ENCODE measurements at places on chromosomes 12 and 14. TPM values are rescaled to one million over a fixed set of nuclear protein-coding genes. Genes with fewer than 3 reads are reported as not detected.

DNA sequence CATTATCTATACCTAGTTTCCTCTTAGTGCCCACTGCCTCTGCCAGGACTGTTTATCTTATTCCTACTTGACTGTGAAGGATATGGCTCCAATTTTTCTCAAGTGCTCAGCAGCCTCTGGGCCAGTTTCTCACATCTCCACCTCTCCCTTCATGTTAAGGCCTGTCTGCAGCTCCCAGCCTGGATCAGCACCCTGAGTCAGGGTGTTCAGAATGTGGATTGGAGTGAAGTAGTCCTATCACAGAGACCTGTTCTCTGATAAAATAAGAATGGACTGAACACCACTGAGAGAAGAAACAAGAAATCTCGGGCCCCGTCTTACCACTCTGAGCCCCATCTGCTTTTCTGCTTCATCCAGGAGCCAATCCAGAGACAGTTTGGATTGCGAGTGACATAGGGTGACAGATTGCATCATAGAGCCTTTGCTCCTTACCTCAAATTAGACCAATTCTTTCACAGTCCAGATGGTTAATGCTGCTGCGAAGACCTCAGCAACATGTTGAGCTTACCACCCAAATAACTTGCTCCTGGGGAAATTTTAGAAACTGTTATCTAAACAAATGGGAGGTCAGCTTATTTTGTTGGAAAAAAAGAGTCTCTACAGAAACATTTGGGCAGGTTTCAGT is 473.1 kb downstream of the PDZRN4 start:
- peak; percentile 24 for DNase-seq

DNA sequence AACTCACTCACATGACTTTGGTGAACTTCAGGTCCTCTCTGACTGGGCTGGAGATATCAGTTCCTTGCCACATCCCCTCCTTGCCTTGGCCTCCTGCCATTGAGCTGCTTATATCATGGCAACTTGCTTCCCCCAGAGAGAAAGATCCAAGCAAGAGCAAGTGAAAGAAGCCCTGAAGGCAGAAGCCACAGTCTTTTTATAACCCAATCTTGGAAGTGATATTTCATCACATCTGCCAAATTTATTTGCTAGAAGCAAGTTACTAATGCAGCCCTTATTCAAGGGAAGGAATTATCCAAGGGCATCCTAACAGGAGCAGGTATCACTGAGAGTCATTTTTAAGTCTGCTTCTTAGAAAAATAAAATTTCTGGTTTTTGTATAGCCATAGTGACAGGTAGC is 127.8 kb downstream of the SLC38A4 start:
- DNase-seq, result no peak

GRCh38 chr12:111166779-111167540 is 201.9 kb downstream of the PHETA1 start:
- DNase-seq, result no peak

DNA sequence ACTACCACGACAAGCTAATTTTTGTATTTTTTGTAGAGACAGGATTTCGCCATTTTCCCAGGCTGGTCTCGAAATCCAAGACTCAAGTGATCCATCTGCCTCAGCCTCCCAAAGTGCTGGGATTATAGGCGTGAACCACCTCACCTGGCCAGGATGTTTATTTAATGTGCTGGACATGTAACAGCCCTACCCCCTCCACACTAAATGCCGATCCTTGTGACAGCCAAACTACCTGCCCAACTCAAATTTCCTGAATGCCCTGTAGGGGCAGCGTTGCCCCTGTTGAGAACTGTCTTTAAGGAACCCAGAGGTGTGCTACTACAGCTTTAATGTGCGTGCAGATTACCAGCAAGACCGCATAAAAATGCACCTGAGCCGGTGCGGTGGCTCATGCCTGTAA is 48.1 kb downstream of the KCNK13 start:
- DNase-seq, result no peak

DNA sequence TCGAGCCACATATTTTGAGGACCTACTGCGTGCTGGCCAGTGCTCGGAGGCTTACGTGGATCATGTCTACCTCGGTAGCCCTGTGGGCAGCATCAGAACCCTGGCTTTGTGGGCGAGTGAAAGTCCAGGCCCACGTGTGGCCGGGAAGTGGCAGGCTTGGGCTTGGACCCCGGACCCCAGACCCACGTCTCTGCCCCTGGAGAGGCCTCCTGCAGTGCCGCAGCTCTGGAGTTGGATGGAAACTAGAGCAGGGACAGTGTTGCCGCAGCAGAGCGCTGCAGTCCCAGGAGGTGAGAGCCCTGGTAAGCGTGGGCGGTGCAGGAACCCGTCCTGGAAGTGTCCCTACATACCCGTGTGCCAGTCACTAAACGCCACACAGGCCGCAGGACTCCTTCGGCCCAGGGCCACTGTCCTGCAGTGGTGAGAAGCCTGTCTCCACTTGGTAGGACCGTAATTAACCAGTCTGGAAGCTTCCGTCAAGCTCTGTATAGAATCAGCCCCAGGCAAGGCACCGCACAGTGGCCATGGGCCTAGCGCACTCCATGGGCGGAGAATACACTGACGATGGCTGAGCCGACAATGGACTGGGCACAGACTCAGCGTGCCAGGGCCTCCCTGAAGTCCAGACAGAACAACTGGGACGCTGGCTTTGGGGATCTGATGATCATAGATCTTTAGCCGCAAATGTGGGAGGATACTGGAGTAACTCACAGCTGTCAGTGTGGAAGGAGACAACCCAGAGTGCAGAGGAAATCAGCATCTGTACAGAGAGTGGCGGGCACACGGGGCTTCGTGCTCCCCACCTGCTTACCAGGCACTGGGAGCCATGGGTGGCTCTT is 219.5 kb downstream of the KIF26A start:
- no peak for DNase-seq

- DNase-seq, result no peak
Measured at GRCh38 chr12:79997096-79997791, 62.3 kb upstream of the PPP1R12A start.

DNA sequence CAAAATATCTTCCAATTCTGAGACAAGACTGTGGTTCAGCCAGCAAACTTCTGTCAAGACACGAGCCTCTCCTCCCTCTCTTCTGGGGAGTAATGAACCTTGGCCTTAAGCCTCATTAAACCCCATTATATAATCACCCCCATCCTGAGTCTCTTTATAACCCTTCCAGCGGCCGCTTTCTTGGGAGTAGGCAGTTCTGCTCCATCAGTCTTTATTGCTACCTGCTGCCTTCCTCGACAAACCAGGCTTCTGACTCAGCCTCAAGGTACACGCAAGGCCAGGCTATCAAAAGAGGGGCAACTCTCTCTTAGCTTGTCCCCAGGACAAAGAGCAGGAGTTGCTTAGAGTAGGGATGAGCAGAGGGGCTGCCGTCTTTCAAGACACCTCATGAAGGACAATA is 300.8 kb upstream of the NOS1 start:
- DNase-seq, result no peak

GRCh38 chr14:88191605-88192004 is 131.5 kb downstream of the KCNK10 start:
- DNase-seq, result no peak

GRCh38 chr12:115267464-115267863 is 583.5 kb upstream of the TBX3 start:
- DNase-seq, result no peak

- DNase-seq, result peak; percentile 91
Measured at GRCh38 chr14:22159099-22159498, 429.9 kb downstream of the DAD1 start.

DNA sequence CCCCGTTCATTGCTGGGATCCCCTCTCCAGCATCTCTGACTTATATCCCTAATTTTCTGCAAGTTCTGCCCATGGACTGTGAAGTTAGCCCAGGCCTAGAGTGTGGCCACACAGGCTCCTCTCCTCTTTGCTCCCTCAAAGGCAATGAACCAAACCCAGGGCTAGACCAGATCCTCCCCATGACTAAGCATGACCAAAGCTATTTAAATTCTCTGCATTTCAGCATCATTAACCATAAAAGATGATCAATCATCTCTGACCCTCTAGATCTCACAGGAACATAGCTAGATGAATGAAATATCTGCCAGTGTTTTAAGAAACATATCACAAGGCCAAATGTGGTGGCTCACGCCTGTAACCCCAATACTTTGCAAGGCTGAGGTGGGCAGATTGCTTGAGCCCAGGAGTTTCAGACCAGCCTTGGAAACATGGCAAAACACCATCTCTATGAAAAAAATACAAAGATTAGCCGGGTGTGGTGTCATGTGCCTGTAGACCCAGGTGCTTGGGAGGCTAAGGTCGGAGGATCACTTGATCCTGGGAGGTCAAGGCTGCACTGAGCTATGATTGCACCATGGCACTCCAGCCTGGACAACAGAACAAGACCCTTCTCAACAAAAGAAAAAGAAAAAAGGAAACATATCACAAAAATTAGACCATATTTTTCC is 2.2 kb upstream of the KRT3 start:
- DNase-seq, result peak; percentile 69

DNA sequence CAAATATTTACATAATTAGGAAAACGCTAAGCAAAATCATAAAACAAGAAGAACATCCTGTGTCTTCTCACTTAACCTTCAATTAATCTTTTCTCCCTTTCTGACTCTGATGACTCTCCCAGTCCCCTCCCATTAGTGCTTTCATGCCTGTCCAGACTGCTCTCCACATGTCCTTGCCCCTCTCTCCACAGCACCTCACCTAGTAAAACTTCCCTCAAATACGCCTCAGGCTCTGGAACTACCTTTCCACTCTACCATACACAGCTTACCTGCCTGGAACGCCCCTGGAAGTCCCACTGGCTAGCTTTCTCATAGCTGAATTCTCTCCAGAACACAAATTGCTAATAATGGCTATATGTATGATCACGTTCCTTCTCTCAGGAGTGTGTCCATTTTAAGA is 44.7 kb downstream of the SLC5A8 start:
- peak; percentile 47 for DNase-seq

DNA sequence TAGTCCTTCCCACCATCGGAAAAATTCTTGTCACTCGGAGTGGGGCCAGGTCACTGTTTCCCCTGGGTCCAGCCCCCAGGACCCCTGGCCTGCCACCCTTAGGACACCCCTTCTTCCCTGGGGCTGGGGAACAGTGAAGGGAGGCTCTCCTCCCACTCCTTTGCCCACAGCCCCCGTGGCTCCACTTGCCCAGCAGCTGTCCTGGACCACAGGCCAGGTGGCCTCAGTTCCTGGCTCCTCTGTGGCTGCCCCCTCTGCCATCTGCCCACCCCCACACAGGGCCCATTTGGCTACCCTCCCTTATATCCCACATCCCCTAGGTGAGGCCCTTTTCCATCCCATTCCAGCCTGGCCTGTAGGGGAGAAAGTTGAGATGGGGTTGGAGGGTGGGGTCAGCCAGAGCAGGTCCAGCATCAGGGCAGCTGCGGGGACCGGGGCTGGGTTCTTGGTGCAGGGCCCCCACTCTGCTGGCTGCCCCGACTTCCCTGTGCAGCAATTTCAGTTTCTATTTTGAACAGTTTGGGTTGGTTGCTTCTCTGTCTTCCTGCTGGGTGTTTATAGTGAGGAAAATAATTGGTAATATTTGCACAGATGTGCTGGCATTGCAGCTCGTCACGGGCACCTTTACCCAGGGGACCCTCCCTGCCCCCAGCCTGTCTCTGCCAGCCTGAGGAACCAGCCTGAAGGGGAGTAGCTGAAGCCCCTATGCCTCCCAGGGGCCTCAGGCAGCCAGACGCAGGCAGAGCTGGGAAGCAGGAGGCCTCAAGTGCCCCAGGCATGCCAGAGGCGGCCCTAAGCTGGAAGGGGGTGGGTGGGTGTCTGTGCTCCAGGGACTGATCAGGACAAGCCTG is 23.4 kb downstream of the SYNDIG1L start:
- DNase-seq, result no peak

DNA sequence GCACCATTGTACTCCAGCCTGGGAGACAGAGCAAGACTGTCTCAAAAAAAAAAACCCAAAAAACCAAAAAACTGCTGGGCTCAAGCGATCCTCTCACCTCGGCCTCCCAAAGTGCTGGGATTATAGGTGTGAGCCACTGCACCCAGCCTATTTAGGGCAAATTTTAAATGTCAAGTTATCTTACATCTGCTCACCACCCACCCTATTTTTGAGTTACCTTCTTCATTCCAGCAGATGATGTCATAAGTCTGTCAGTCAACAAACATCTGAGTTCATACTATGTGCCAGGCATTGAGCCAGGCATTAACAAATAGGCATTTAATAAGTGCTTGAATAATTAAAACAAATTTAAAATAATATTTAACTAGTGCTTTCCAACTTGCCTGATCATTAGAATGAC is 21.5 kb downstream of the BATF start:
- DNase-seq, result no peak

- DNase-seq, result peak; percentile 26
Measured at GRCh38 chr14:52299692-52300278, 14.3 kb upstream of the PTGER2 start.

NRIP2 gene
- not detected for total RNA-seq

MYH6 gene
- total RNA-seq, result not detected

AKAP6 gene
- 4.8 TPM for total RNA-seq

RIMBP2 gene
- total RNA-seq, result not detected

KRT82 gene
- not detected for total RNA-seq

SMOC1 gene
- total RNA-seq, result 44.9 TPM

CLEC4D gene
- total RNA-seq, result not detected

All from mammary epithelial cell (primary cell).